ENCODE measurements at places on chromosomes 12 and 14. TPM values are rescaled to one million over a fixed set of nuclear protein-coding genes. Genes with fewer than 3 reads are reported as not detected.

DNA sequence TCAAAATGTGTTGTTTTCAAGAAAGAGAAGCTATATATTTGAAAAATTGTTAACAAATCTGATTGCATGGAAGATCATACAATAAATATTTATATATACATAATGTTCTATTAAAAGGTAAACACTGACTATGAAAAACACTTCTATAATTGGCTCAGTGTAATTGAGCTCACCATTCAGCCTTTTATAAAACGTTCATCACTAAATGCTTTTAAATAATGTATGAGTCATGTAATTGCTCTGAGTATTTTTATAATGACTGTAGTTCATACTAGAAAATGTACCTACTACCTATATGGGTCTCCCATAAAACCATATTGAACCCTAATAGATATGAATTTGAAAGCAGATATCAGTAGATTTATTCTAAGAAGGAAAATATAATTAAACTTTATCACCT lies 240.4 kb upstream of the MGAT4C start:
- no peak overlapping the region for H3K4me3 ChIP-seq
- H3K27me3 ChIP-seq: no peaks in the 10 kb centered on the region
- H3K36me3 ChIP-seq: no peaks in the 10 kb centered on the region

EPYC gene
- not detected for total RNA-seq

PHLDA1 gene
- 3.9 TPM for total RNA-seq

JPH4 gene
- not detected for total RNA-seq

DNA sequence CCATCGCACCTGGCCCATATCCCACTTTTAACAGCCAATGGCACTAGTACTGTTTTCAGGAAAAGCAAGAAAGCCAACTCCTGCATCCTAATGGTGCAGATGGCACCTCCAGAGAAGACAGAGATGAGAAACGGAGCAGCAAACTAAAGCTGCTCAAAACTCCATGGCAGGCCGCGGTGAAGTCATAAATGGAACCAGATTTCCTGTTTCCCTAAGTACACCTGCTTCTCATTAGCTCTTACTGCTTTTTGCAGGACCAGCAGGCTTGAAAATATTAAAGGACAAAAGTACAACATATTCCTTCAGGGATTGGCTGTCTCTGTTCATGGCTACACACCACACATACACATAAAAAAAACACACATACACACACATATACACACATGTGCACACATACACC lies 36.7 kb upstream of the LGALS3 start:
- H3K27ac ChIP-seq: no peak overlapping the region
- peaks cover 28% of the 10 kb centered on the region for H3K4me1 ChIP-seq
- peaks cover 2% of the 10 kb centered on the region for H3K27me3 ChIP-seq
- DNase-seq: no peak

NFE2 gene
- total RNA-seq: not detected

DNA sequence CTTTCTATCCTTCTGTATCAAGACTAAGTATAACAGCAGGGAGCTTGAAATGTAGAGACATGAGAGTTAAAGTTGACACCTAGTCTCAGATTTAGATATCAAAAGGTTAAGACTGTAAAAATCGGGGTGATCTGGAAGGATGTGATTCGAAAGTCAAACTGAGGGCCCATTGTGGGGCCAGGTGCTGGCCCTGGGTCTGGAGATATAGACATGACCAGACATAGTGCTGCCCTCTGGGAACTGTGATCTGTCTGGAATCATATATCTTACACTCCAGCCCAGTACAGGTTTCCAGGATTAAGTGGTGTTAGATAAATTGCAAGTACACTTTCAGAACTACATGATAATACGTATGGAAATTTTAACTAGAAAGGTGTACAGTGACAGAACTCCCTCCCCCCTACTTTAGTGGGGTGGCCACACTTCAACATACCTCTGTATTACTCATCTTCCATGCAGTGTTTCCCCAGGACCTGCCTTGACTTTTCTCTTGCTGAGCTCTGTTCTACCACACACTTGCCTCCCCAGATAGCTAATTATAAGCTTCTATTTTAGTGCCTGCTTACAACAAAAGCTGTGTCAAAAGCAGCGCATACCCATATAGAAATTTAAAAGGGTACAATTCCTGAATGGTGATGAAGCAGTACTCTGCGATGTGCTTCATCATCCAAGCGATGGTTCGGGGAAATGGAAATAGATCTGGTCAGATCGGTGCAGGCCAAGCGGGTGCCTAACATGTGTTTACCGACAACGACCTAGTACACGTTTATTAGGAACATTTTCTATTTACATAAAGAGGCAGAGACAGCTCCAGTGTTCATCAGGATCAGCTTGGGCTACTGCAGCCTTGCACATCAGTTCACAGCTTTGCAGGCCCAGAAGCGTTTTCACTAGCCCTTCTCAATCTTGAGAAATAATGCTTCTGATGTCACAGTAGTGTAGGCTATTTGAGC lies 68.7 kb downstream of the ARF6 start:
- no peak overlapping the region for H3K27ac ChIP-seq
- no peaks in the 10 kb centered on the region for H3K27me3 ChIP-seq
- H3K4me3 ChIP-seq: no peak overlapping the region
- H3K4me1 ChIP-seq: peaks cover 50% of the 10 kb centered on the region
- no peaks in the 10 kb centered on the region for H3K36me3 ChIP-seq

DNA sequence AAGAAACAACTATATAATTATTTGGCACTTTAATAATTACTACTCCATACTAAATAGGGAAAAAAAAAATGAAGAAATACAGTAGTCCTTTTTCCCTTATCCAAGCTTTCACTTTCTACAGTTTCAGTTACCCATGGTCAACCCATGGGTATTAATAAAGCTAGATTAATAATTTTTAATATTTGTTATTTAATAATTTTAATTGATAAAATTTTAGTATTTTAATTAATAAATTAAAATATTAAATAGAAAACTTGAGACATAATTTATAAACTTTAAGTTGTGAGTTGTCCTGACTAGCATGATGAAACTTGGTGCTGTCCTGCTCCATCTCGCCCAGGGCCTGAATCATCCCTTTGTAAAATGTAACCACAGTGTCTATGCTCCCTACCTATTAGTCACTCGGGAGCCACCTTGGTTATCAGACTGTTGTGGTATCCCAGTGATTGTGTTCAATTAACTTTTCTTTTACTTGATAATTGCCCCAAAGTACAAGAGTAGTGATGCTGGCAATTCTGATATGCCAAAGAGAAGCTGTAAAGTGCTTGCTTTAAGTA lies 71.8 kb downstream of the PAWR start:
- no peaks in the 10 kb centered on the region for H3K36me3 ChIP-seq
- no peak for DNase-seq
- no peak overlapping the region for H3K27ac ChIP-seq
- H3K4me1 ChIP-seq: no peaks in the 10 kb centered on the region

SRRM4 gene
- total RNA-seq: not detected

All from activated CD4-positive, alpha-beta T cell treated with anti-CD3 and anti-CD28 coated beads, Interleukin-2, amount 10 ng/mL, durations not matched to agents 7 days and 5 days (primary cell).